ENCODE measurements at places on chromosomes 16 and 17.
A peak's percentile ranks its signal among the peaks of the same experiment; 100 is the strongest.

- DNase-seq = no peak
These were observed 91.8 kb upstream of the TMEM132E start for GRCh38 chr17:34487626-34488025.

GRCh38 chr16:12089492-12090150, 113.1 kb downstream of the SNX29 start:
- peak; percentile 70 for DNase-seq

DNA sequence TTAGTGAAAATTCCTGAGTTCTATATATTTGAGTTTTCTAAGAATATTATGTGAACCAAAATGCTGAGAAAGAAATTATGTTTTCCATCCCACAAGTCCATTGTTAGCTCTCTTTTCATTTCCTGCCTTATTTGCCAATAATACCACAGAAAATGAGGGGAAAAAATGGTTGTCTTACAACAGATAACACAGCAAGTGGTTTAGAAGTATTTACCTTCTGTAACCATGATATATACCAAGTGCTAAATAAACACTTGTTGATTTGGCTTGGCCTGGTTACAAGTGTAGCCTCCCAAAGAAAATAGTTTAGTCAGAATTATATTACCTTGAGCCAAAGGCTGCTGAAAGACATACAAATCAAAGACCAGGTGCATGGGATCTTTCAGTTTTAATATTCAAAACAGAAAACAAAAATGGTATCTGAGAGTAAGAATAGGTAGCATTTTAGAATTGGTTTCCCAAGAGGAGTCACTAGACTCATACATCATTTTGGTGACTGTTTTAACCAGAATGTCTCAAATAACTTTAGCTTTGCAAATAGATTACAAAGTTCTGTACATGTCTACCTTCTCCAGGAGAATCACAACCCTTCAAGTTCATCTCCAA, 439.8 kb upstream of the DYNLRB2 start:
- DNase-seq = no peak

DNA sequence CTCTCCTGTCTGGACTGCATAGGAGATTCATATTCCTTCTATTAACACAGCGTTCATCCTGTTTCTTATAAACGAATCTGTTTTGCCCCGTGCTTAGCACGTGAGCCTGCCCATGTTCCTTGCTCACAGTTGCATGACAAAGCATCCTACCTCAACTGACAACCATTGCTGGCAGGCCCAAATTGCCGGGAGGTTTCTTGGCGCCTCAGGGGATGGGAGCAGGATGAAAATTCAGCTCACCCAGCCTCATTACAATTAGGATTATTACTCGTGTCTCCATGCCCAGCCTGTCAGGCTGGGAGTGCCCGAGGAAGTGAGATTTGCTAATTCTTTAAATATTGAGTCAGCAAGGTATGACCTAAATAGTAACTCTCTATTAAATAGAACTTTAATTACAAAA, 36.7 kb upstream of the HELZ start:
- no peak for DNase-seq

DNA sequence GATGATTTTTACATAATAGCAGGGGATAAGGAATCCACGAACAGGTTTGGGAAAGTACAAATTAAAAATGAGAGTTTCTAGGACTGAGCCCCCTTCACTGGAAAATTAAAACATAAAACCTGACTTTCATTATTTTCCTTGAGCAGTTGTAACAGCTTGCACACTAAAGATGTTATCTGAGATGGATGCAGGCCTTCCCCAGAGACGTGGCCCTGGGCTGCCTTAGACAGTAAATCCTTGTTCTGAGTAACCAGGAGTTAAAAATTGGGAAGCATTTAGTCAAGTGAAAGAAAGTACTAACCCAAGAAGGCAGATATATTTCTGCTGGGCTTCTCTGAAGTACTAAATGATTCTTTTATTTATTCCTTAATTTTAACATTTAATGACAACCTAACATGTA, 432.2 kb upstream of the KIF2B start:
- DNase-seq = no peak

- no peak for DNase-seq
These were observed 1417.9 kb upstream of the GOT2 start for GRCh38 chr16:60151987-60152386.

DNA sequence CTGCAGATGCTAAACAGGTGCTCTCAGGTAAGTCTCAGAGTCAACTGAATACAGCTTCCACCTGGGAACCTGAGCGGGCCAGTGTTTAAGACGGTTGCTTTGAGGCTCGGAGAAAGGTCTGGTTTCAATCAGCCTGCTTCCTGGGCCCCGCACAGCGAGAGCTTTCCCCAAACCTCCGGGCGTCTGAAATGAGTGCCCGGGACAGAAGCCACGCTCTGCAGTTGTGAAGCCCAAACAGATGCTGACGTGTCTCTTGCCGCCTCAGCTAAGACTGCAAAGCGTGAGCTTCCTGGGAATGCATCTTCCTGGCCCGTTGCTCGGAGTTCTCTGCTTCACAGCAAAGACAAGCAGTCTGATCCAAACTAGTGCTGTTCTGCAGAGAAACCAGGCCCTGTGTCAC, 36.7 kb downstream of the PLXDC1 start:
- DNase-seq = peak; percentile 63

DNA sequence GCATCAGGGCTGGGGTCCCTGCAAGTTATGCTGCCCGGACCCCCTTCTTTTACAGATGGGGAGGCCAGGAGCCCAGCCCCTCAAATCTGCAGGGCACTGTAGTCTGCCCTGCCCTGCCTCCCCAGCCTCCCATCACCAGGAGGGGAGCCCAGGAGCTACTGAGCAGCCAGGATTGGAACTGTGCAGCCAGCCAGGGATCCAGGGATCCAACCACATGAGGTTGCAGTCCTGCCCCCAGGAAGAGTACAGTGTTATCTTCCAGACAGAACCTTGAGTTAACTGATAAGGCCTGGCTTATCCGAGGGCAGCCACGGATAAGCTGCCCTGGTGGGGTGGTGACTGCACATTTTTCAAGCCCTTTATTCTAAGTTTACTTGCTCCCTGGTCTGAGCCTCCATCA, 11.4 kb upstream of the NDRG4 start:
- no peak for DNase-seq

DNA sequence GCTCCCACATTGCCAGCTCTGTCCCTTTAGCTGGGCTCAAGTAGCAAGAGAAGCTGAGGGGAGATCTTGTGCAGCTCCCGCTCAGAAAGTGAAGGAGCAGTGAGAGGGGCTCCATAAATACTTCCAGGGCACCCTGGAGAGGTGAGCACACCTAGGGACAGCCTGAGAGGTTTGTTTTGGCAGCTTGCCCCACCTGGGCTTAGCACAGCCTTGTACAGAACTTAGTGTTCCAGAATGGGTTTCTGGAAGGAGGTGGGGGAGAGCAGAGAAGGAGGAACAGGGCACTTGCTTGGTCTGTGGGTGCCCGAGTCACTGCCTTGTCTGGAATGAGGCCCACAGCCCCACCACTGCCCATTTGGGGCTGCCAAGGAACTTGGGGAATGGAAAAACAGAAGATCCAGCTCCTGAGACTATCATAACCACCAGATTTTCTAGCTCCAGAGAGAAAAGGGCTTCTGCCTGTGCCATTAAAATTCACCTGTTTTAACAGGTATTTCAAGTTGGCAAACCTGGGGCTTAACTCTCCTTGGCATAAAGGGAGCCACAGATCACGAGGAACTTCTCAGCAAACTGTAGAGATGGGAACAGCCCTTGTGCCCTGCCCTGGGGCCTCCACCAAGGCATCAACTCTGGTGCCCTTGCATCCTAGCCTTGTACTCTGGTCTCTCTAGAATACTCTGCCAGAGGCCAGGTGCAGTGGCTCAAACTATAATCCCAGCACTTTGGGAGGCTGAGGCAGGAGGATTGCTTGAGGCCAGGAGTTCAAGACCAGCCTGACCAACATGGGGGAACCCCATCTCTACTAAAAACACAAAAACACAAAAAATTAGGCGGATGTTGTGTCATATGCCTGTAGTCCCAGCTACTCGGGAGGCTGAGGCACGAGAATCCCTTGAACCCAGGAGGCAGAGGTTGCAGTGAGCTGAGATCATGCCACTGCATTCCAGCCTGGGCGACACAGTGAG, 1.9 kb downstream of the PRR15L start:
- DNase-seq = no peak

DNA sequence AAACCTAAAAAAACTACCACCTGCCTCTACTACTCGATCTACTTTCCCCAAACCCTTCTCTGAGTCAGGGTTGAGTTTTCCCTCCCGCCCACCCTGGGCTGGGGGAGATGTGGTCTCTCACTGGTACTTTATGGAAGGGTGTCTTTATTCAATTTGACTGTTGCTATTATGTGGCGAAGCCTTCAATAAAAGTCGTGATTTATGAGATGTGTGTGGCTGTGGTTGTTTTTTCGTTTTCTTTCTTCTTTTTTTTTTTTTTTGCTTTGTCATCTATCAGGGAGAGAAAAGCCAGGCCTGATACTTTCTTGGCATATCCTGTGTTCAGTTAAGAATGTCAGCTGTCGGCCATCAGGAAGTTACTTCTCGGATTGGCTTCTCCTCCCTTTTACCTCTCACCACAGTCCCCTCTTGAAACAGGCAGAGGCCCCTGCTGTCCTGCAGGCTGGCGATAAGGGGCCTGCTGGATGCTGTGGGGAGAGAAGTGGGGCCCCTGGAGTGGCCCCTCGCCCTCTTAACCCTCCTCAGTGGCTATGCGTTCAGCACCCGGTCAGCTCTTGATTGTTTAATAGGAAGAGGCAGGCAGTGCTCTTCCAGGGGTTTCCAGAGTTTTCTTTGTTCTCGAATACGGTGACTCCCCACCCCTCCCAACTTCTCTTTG, 123.0 kb downstream of the MSI2 start:
- DNase-seq = peak; percentile 24

DNA sequence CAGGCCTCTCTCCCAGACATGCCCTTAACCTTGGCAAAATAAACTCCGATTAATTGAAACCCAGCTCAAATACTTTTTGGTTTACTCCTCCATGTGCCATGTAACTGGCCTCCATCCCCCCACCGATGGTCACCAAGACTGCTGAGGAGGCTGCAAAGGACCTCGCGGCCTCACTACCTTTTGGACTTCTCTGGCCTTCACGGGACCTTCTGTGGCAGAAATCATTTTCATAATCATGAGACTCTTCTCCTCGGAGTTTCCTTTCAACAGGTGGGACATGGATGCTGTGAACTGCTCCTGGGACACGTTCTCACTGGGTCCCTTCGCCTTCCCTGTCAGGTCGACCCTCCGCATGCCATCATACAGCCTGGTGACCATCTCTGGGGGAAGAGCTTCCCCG, 9.0 kb downstream of the MEAK7 start:
- DNase-seq = no peak

DNA sequence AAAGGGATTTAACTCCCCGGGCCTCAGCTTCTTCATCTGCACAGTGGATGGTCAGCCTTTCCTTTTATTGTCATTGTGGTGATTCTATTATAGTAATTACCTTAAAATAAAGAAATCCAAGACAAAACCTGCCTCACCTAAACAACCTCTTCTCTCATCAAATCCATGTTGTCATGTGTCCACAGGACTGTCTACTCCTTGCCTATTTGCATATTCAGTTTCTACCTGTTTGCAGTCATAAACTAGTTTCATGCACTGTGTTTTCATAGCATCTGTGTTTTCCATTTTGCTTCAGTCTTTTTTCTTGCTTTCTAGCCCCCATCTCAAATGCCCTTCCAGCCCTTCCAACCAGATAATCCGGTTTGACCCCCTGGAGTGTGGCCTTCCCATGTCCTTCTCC, 44.3 kb upstream of the CPNE2 start:
- no peak for DNase-seq

GRCh38 chr16:71172481-71173207, 57.9 kb downstream of the HYDIN start:
- no peak for DNase-seq

DNA sequence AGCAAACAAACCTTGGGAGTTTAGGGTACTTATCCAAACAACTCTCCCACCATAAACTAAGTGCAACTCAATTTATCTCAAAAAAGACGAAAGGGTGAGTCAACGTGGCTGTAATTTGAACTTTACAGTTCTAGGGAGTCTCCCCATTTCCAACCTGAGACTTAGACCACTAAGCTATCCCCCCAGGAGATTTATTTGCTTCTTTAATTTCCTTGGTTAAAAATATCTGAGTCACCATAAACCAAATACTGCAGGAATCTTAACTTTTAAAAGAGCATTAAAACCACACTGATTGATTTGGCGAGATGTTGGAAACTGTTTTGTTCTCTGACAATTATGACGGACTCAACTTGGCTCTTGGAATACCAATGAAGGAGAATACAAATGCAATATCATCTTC, 299.3 kb upstream of the SOX9 start:
- DNase-seq = peak; percentile 84

- DNase-seq = no peak
These were observed 34.9 kb downstream of the PPL start for GRCh38 chr16:4902038-4902437.

GRCh38 chr16:70394853-70395252, 44.0 kb downstream of the ST3GAL2 start:
- no peak for DNase-seq

DNA sequence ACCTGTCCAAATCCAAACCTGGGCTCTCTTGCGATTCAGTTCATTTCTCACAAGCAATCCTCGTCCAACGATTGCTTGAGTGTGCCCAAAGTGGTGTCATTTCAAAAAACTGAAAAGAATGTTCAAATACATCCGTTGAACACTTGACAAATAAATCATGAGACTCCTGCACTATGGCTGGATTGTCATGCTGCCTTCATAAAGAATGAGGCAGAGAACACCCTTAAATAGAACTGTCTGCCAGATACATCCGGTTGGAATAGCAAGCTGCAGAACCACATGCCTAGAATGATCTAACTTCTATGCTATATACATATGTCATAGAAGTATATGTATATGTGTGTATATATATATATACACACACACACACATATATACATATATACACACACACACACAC, 55.4 kb upstream of the HAPSTR1 start:
- peak; percentile 70 for DNase-seq

DNA sequence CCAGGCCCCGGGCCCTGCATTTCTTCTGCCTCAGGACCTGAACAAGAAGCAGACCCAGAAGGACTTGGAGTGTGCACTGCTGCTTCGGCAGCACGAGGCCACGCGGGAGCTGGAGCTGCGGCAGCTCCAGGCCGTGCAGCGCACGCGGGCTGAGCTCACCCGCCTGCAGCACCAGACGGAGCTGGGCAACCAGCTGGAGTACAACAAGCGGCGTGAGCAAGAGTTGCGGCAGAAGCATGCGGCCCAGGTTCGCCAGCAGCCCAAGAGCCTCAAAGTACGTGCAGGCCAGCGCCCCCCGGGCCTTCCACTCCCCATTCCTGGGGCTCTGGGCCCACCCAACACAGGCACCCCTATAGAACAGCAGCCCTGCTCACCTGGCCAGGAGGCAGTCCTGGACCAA, 9.2 kb downstream of the HIRIP3 start:
- DNase-seq = no peak

GRCh38 chr17:66397486-66397885, 95.1 kb downstream of the PRKCA start:
- peak; percentile 52 for DNase-seq

GRCh38 chr17:63430223-63430622, 15.9 kb downstream of the CYB561 start:
- DNase-seq = no peak
